Testis (tissue), 5 donors: ENCODE measurements at places on chromosomes 7 and 10.

GRCh38 chr7:55432939-55433784 lies 68.0 kb downstream of the LANCL2 start:
- no peak for DNase-seq

DNA sequence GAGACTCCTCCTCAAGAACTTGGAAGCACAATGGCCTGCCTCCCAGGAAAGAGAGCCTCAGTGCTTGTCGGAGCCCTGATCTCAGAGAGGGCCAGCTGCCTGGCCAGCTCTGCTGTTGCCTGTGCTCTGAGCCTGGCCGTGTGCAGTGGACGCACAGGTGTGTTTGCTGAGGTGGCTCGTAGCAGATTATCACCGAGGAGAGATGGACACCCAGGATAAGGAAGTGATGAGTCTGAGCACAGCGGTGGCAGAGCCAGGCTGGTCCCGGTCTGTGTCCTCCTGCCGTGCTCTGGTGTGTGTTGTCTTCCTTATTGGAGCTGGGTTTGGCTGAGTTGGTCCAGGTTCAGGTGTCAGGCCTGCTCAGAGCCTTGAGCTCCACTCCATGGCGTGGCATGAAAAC lies 208.5 kb downstream of the EBF3 start:
- peak; percentile 9 for DNase-seq

GRCh38 chr10:6211341-6211670 lies 8.6 kb downstream of the PFKFB3 start:
- no peak for DNase-seq

DNA sequence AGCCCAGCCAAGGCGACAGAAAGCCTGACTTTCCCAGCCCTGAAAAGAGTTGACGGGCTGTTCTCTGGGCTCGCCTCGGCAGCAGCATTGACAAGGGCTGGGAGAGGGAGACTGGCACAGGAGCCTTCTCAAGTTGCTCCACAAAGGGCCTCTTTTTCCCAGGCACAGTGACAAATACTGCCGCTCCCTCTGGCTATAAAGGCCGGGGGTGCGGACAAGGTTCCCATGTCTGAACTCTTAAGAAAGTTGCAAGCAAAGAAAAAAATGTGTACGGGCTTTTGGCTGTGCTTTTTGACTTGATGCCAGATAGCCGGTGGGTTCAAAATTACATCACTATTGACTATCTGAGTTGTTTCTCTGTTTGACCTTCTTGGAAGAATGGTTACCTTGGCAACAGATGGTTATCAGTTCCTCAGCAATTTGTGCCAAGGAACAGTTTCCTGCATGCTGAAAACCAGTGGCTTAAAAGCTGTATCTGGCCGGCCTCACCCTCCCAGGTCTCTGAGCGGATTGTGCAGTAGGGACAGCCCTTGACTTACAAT lies 115.9 kb upstream of the EEPD1 start:
- DNase-seq, result peak; percentile 31

DNA sequence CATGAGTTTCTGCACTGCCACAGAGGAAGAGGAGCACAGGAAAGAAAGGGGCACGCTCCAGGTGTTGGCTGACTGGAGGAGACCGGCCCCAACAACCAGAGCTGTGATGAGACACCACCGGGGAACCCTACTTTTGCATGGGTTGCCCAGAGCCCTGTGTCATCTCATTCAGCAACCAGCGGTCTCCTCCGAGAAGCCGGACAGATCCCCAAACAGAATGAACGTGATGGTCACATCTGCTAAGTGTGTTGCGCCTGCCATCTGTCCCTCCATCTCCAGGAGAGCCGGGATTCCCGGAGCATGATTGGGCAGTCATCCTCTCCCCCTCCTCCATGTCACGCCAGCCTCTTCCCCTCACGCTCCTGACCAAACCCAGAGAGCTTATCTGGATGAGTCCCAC lies 22.9 kb downstream of the PARP12 start:
- DNase-seq, result no peak

DNA sequence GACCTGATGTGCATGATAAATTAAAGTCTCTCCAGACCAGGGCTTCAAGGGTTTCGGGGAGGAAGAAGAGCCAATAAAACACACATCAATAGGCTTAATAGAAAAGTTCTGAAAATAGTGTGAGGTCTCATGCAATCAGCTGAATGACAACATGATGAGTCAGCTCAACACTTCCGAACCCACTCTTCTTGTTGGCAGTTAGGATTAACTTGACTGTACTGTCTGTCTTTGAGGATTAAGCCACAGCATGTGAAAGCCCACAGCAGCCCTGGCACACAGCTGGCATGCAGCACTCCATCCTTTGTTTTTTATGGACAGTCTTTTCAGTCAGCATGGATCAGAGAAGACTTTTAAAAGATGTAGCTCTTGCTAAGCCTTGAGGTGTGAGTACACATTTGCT lies 526.9 kb upstream of the VSTM2A start:
- no peak for DNase-seq

DNA sequence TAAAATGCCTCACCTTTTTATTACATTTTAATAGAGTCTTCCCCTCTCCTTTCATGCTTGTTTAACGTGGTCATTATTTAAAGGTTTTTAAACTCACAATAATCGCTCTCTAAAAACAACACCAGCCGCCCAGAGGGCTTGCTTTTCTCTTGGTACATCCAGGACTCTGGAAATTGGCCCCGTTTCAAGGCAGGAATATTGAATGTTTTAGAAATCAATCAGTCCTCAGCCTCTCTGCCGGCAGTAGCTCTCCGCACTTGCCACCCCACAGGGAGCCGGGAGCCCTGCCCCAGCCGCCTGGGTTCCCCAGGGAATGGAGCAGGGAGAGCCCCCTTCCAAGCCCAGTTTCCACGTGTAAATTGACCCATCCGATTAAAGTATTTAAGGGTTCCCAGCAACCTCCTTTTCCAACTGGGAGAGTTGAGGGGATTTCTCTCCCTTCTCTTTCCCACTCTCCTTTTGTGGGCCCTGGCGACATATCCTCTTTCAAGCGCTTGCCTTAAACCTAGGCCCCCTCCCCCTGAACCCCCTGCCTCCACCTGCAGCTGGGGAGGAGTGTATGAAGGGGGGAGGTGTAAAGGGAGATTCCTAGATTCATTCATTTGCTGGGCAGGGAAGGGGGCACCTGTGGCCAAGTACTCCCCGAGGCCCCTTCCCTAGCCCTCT lies 1.9 kb downstream of the FGF8 start:
- no peak for DNase-seq
